Caki2 (cell line): ENCODE measurements at places on chromosomes 7 and 10. TPM values are rescaled to one million over a fixed set of nuclear protein-coding genes. Genes with fewer than 3 reads are reported as not detected.

DNA sequence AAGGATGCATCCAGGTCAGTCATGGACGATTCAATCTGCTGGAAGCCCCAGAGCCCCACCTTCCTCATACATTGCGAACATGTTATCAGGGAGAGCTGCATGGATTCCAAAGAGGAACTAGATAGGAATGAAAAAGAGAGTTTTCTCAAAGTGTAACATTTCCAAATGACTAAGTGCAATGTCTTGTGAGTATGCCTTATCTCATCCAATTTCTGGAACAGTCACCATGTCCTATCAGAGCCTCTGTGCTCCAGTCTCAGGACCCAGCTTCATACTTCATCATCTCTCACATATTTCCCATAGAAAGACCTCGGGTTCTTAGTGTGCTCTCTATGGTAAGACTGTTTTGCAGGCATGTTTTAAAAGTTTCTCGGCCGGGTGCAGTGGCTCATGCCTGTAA is 26.8 kb downstream of the ZC3HC1 start:
- DNase-seq: no peak

Gene PCLO
- 0.88 and 2.0 TPM in 2 replicates for total RNA-seq

DNA sequence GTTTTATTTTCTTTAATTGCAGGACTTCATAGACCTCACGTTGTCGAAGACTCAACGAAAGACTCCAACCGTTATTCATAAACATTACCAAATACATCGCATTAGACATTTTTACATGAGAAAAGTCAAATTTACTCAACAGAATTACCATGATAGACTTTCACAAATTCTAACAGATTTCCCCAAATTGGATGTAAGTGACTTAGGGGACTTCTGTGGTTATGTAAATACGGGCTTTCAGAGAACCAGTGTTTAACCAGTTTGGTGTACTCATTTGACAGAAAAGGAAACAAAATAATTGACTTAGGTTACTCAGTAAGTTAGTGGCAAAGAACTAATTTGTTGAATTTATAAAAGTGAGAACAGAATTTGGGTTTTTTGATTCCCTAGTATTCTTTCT is 4.2 kb downstream of the GTPBP4 start:
- no peak for DNase-seq

Gene MOGAT3
- total RNA-seq: not detected in 2 replicates

- peak; percentile 16 for DNase-seq
These were observed 649.1 kb downstream of the TNS3 start for GRCh38 chr7:46932676-46933424.

Gene MRLN
- total RNA-seq: not detected in 2 replicates

DNA sequence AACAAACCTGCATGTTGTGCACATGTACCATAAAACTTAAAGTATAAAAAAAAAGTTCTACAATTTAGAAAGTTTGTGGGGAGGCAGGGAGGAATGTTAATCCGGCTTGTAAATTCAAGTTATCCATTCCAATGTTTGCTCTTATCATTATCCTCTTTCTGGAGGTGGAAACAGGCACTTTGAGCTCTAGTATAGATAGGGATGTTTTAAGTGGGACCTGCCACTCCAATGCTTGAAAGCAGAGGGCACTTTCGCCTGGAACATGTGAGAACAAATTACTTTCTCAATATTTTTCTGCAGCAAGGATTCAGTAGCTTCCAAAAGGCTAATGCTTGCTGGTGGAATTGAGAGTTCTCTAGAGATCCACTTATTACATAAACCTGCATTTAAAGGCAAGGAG is 45.6 kb downstream of the FEZF1 start:
- DNase-seq: no peak

Gene SKAP2
- 43.8 and 49.3 TPM in 2 replicates for total RNA-seq

DNA sequence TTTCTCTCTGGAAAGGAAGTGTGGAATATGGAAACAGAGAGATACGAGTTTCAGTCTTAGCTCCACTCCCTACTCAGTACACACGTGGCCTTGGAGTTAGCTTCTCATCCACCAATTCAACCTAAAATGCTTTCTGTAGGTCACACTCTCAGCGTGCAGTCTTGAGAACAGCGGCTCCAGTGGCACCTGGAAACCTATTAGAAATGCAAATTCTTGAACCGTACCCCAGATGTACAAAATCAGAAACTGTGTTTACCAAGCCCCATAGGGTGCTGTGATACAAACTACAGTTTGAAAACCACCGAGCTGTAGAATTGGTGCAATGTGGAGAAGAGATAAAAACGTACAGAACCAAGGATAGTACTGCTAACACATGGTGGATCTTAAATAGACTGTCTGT is 91.1 kb upstream of the SP4 start:
- DNase-seq: no peak

DNA sequence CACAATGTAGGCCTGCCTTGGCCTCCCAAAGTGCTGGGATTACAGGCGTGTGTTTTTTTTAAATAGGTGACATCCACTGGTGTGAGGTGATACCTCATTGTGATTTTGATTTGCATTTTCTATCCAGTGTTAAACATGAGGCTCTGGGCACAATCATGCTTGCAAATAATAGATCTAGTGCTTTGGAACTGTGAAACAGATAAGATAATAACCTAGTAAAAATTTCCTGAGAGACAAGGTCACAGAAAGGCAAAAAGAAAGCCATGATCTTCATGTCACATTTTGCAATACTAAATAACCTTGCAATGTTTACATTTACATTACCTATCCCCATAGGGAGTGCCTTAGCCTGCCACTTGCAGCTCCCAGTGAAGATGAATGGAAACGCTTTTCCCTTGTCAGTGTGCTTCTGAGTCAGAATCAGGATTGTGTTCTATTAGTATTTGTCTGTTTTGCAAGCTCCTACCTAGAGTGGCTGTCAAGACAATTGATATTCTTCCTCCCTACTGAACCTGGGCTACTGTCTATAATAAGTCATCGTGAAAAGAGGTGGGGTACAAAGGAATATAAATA is 256.5 kb downstream of the PHTF2 start:
- no peak for DNase-seq

DNA sequence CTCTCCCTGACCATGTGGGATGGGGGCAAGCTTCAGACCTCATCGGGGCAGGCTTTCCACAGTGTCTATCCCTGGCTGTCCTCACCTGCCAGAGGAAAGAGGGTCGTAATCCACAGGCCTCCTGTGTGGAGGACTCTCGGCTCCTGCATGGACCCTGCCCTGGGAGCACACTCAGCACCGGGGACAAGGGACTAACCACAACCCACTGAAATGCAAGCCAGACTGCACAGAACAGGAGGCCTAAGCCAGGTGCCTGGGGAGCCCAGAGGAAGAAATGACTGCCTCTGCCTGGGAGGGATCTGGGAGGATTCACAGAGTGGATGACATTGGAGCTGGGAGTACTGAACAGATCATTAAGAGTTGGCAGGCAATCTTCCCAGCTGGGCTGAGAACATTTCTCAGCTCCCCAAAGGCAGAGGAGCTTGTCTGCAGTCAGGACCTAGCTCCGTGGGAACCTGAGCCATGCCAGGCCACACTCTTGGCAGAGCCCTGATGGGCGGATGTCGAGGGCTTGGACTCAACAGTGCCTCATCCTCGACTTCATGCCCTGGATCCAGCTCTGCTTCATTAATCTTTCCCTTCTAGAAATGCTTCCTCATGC is 213.4 kb downstream of the USP6NL start:
- no peak for DNase-seq

DNA sequence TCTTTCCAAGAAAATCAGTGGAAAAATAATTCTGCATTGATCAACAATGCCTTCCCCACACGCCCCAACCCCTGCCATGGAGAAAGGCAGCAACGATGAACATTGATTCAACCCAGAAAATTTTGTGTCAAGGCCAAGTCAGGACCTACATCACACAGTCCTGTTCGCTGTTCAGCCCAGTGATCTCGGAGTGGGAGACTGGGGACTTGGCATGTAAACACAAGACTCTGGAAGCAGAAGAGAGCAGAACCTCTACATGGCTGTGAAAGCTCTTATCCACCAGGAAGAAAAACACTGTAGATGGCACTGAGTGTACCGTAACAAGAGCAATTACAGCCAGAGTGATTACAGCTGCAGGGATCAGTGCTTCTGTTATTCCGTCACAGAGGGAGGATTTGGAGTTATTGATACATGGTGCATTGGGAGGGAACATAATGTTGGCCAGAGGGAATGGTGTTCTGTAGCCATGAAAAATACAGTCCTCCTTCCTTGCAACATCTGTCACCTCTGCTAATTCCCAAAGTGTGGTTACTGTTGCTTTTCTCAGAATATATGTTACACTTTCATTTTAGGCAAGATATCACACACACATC is 136.6 kb downstream of the IQUB start:
- no peak for DNase-seq

- no peak for DNase-seq
These were observed 59.6 kb downstream of the BLNK start for GRCh38 chr10:96211764-96212163.

- DNase-seq: no peak
These were observed 128.5 kb downstream of the PTEN start for GRCh38 chr10:87991946-87992345.

Gene DYNC1I1
- 0.03 TPM in 1 of 2 replicates, not detected in the other for total RNA-seq

Gene GTF2IRD2
- 2.5 and 11.8 TPM in 2 replicates for total RNA-seq

- no peak for DNase-seq
These were observed 11.4 kb upstream of the RASGEF1A start for GRCh38 chr10:43278216-43278615.

DNA sequence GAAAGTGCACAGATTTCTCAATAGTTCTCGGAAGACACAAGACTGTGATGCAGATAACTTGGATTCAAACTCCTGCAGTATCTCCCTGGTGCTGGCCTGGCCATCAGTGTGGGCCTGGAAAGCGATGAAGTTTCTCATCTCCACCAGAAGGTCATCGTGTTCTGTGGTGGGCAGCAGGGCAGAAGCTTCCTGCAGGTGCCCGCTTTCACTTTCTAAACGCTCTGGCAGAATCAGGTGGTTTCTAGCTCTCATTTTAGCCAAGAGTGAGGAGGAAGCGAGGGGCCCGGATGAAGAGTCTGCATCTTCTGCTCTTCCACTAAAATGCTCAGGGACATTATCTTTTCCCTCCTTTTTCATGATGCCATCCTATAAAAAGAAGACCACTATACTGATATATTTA is 63.0 kb upstream of the DRGX start:
- no peak for DNase-seq

Gene AMZ1
- total RNA-seq: not detected in 2 replicates

Gene FXYD4
- not detected in 2 replicates for total RNA-seq

DNA sequence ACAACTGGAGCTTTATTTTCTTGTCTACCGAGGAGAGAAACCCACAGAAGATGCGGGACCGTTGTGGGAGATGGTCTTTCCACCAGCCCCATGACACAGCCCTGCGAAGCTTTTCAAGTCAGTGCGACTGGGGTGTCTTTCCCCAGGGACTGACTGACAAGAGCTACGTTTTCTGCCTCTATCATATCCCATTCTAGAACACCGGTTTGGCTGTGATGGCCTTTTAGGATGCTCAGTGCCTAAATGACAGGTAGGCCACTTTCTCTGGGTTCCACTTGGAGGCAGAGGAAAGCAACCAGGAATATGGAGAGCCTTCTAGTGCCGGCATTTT is 16.9 kb downstream of the SLC13A4 start:
- DNase-seq: no peak

- no peak for DNase-seq
These were observed 387.3 kb upstream of the MGMT start for GRCh38 chr10:129079705-129080104.

GRCh38 chr7:45978731-45979211 is 57.7 kb upstream of the IGFBP3 start:
- DNase-seq: no peak

Gene ECHS1
- total RNA-seq: 95.9 and 100 TPM in 2 replicates

DNA sequence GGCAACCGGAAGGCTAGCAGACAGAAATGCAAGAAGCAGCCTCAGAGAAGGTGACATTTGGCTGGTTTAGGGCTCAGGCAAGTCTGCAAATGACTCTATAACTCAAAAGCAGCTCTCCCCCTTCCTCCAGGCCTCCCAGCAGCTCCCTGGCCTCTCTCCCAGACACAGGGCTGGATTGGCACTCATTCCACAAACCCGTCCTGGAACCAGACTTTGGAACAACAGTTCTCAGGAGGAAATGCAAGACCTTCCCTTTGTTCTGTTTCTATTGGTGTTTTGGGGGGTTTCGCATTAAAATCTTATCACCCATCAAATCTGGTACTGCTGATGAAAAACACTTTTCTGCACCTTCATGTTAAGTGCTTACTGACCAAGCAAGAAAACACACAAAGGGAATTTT is 40.3 kb upstream of the EFCAB10 start:
- no peak for DNase-seq

Gene ACTL6B
- total RNA-seq: not detected in 2 replicates

GRCh38 chr7:50262916-50263690 is 41.4 kb upstream of the IKZF1 start:
- no peak for DNase-seq

DNA sequence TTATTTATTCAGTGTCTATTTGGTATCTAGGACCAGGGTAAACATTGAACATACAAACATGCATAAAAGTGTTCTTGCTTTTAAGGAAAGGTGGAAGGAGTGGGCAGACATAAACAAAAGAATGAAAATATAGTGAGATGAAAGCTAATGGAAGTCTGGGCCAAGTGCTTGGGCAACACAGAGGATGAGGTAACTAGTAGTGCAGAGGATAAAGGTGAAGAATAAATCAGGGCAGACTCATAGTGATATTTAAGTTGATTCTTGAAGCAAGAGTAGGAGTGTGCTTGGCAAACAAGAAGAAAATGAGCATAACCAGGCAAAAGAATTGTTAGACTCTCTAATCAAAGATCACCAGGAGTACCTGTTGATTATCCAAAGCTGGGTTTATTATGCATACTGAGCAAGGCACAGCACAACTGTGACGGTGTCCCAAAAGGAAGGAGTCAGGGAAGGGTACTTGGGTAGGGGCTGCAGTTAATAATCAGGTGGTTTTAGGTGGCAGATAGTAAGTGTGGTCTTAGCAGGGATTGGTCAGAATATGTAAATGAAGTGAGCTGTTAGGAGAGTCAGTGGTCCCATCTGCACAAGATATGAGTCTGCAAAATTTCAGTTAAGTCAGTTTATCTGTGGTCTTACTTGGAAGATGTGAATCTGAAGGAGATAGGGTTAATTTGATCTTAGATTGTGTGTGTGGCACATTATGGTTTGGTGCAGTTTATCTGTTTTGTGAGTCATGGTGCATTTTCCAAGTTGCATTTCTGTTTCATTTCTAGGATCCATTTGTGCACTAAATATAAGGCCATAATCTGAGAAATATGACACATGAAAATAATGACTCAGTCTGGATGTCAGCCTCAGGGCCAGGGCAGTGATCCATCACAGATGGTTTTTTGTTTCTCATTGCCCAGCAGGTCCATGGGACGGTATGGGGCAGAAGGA is 30.6 kb upstream of the TAX1BP1 start:
- DNase-seq: peak; percentile 44

Gene GIMAP4
- total RNA-seq: not detected in 2 replicates

GRCh38 chr10:131427281-131427680 is 115.8 kb upstream of the TCERG1L start:
- no peak for DNase-seq

- peak; percentile 71 for DNase-seq
These were observed 42.7 kb downstream of the PRR15 start for GRCh38 chr7:29606287-29606721.

- no peak for DNase-seq
These were observed 82.9 kb downstream of the PRTFDC1 start for GRCh38 chr10:24869354-24870015.

Gene RET
- 0.37 TPM in 1 of 2 replicates, not detected in the other for total RNA-seq

- DNase-seq: no peak
These were observed 38.9 kb upstream of the ADARB2 start for GRCh38 chr10:1776127-1776662.
